ENCODE measurements at places on chromosomes 1 and 21.
A peak's percentile ranks its signal among the peaks of the same experiment; 100 is the strongest.

GRCh38 chr1:201511941-201512539 lies 5.1 kb upstream of the CSRP1 start:
- DNase-seq = no peak

- DNase-seq = no peak
Measured at GRCh38 chr21:26177187-26177586, 6.6 kb upstream of the APP start.

DNA sequence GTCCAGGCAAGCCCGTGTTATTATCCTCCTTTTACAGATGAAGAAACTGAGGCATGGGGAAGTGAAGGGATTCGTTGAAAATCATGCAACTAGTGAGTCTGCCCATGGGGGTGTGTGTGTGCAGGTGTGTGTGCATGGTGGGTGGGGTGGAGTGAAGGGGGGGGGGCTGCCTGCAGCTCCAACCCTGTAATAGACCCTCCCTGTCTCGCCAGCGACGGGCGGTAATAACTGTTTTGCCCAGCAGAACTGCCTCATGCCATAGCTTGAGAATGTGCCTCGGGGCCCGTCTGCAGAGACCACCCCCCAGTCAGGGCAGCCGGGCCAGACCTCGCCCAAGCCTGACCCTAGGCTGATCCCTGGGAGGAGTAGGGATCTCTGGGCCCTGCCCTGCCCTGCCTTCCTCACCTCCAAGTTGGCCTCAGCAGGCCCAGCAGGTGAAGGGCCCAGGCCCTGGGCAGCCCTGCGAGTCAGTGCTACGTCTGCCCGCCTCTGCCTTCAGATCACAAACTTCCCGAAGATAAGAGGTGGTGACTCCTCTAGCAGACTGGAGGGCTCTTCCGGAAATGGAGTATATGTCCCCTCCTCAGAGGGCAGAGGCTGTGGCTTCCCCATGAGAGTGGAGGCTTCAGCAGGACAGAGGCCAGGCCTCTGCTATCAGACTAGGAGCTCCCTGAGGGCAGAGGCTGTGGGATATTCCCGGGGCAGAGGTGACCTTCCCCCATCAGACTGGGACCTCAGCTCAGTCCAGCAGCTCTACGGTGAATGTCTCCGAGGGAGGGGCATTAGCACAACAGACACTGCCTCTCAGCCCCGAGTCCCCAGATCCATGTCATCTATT lies 15.7 kb upstream of the EPHA2 start:
- DNase-seq = no peak

GRCh38 chr1:24322470-24323177 lies 3.5 kb downstream of the GRHL3 start:
- no peak for DNase-seq

DNA sequence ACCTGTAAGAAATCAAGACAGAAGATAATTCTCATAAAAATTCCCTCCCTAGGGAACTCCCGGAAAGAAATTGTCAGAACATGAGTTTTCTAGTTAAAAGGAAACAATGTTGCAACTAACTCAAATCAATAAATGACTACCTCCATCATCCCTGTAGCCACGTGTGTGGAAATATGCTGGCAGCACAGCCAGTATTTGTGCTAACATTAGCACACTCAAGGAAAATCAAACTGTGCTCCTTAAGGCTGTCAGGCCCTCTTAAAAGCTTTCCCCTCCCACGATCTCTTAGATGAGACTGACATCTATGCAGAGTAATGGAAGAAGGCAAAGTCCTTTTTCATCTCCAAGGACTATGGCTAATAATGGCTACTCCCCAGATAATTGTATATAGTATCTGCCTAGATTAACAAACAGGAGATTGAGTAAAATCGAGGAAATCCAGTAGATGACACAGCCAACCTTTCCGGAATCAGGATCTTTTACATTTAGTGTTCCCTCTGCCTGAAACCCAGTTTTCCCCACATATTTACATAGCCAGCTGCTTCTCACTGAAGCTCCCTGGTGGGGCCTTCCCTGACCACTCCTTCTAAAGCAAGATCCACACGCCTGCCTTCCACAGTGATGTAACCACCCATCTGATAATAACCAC lies 50.9 kb upstream of the NR5A2 start:
- no peak for DNase-seq

GRCh38 chr1:183778045-183778444 lies 26.9 kb upstream of the RGL1 start:
- DNase-seq = no peak

DNA sequence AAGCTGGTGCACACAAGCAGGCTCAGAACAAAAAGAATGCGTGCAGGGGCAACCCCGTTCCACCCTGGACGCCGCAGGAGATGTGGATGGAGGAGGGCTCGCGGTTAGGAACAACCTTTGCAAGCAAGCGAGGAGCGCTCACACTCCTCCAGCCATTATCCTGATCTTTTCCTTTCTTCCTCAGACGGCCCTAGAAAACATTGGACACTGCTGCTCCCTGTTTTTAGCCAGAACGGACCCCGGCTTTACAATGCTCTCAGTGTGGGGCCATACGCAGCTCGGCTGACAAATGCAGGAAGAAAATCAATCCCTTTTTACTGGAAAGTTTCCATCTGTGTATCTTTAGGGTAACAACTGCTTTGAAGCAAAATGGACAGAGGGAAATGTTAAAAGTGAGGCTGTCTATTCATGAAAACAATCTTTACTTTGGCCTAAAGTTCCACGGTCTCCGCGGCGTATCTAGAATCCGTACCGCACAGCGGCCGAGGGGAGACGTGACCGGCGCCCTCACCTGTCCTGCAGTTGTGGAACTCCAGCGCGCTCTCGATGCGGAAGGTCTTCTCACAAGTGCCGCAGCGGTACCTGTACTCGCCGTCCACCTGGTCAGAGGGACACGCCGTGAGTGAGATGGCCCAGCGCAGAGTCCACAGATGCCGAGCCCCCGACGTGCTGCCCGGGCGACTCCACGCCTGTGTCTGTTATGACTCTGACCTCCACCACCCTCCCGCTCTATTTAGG lies 44.0 kb downstream of the PRDM15 start:
- DNase-seq = no peak

- no peak for DNase-seq
Measured at GRCh38 chr1:89262643-89263042, 10.0 kb downstream of the GBP5 start.

GRCh38 chr1:148362216-148362611 lies 120.9 kb downstream of the PPIAL4G start:
- peak; percentile 70 for DNase-seq

GRCh38 chr1:231694465-231695077 lies 68.0 kb downstream of the DISC1 start:
- no peak for DNase-seq

GRCh38 chr21:34743831-34744230 lies 75.0 kb downstream of the CLIC6 start:
- DNase-seq = no peak

DNA sequence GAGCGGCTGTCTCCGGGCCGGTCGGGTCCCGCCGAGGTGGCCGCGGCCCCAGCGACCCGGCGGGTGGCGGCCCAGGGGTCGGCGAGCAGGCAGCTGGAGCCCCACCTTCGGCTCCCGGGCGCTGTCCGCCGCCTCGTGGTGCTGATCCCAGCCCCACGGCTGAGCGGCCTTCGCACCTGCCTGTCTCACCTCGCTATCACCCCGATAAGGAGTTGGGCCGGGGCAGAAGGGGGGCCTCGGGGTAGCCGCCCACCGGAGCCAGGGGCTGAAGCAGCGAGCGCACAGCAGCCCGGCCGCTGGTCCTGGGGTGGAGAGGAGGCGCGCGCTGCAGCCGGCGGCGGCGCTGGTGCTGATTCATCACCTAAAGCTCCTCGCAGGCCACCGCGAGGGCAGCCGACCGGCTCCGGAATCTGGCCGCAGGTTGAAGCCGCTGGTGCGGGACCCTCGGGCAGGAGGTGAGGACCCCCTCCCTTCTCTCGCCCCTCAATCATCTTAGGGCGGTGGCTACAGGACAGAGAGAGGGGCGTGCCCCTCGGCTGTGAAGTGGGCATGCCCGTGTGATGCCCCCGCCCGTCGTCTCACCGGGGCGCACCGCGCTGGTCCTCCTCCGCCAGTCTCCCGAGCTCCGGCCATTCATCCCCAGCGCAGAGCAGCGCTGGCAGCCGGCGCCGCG lies 575 bp downstream of the TRIM67 start:
- peak; percentile 15 for DNase-seq

GRCh38 chr1:180742663-180743062 lies 110.8 kb downstream of the XPR1 start:
- DNase-seq = no peak

- DNase-seq = no peak
Measured at GRCh38 chr21:25559746-25560145, 47.5 kb downstream of the MRPL39 start.

DNA sequence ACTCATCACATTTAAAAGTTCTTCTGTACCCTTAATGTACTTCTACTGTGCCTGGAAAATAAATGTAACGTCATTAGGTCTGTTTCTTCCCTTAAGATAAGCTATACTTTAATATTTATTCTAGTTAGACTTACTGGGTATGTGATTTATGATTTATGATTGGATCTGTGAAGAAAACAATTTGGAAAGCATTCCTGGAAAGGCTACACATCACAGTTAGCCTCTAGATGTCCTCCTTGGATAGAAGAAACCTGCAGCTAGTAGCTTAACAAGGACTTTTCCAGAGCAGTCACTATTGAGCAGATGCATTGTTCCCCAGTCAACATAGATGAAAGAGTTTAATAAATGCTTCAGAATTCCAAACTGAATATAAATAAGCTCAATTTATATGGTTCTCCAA lies 22.2 kb upstream of the ABL2 start:
- no peak for DNase-seq

- DNase-seq = no peak
Measured at GRCh38 chr1:43879414-43879813, 54.2 kb upstream of the ARTN start.

- DNase-seq = no peak
Measured at GRCh38 chr1:242569867-242570266, 45.4 kb upstream of the PLD5 start.

- no peak for DNase-seq
Measured at GRCh38 chr1:182766881-182767645, 22.5 kb upstream of the NPL start.

- no peak for DNase-seq
Measured at GRCh38 chr1:201508809-201509208, 1.9 kb upstream of the CSRP1 start.

- DNase-seq = no peak
Measured at GRCh38 chr1:245874942-245875580, 632.0 kb downstream of the SMYD3 start.

- no peak for DNase-seq
Measured at GRCh38 chr1:91402023-91402422, 2.6 kb downstream of the HFM1 start.

DNA sequence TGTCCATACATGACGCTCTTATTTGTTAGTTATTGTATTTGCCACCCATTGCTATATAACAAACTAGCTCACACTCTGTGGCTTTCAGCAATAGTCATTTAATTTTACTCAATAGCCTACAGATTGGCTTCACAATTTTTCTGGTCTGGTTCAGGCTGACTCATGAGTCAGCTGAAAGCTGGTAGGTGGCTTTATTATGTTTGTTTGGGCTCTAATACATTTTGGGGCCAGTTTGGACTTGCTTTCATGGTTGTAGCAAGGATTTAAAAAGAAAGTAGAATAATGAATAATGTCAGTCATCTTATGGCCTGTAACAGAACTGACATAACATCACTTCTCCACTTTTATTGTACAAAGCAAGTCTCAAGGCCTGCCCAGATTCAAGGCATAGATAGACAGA lies 338.7 kb downstream of the LRRIQ3 start:
- DNase-seq = no peak

DNA sequence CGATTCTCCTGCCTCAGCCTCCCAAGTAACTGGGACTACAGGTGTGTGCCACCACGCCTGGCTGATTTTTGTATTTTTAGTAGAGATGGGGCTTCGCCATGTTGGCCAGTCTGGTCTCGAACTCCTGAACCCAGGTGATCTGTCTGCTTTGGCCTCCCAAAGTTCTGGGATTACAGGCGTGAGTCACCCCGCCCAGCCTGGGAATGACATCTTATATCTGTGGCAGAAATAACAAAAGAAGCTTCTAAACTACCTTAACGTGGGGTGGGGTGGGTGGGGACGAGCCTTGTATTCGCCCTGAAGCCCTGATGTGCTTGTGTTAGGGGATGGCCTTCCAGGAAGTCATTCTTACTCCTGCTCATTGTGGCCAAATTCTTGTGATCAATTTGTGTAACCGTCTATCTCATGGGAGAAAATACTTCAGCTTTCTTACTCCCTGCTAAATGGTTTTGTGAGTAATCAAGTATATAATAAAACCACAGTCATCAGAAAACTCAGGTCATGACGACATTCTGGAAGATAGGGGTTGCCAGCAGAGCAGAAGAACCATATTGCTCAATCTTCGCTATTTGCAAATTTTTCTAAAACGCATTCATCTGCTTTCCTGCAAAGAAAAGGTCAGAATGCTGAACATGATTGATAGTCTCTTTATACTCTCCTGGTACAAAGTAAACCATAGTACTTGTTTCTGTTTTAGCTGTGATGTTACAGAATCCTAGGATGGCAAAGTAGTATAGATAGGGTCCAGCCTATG lies 63.2 kb downstream of the DIRAS3 start:
- DNase-seq = no peak

GRCh38 chr1:32219022-32219421 lies 3.1 kb downstream of the TMEM234 start:
- DNase-seq = no peak

- DNase-seq = no peak
Measured at GRCh38 chr1:153364156-153364555, 6.5 kb downstream of the S100A9 start.

DNA sequence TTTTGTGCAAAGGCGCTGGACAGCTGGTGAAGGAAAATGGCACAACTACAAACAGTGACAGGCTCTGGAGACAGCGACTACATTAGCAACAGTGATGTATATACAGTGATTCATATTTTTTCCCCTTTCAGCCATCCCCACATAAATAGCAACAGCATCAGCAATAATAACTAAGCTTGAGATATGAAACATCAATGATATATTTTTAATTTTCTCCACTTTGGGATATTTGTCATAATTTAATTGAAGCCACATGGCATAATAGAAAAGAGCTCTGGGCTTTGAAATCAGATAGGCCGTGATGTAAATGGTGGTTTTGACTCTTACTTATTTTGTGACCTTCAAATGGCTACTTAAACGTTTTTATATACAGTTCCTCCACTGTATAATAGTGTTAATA lies 764.3 kb upstream of the PRMT6 start:
- DNase-seq = no peak

DNA sequence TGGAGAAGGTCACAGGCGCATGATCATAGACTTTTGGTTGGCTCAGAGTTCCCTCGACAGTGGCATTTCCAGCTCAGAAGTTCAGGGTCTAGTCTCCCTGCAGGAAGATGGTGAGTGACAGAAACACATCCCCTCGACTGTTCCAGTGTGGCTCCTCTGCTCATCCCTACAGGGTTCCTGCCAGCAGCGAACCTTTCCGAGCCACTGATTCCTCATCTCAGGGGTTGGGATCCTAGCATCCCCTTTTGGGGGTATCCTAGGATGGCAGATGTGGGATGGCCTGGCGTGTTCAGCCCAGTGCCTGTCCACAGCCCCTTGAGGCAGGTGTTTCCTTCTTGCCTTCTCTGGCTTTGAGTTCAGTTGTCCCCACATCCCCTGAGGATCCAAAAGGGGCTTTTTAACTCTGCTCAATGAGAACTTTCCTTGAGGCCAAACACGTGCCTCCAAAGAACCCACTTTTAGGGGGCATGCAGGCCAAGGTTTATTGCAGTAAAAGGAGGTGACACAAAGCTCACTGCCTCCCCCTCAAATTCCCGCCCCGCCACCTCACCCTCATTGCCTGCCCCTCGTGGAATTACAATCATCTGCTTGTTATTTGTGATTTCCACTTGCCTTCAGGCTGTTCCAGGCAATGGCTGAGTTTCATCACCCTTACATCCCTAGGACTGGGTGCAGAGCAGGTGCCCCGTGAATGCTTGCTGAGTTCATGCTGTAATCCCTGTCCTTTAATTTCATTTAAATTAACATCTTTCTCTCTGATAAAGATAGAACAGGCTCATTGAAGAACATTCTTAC lies 440.7 kb downstream of the CAMTA1 start:
- no peak for DNase-seq
